HFFc6 (cell line): ENCODE measurements at places on chromosomes 6 and 20.

DNA sequence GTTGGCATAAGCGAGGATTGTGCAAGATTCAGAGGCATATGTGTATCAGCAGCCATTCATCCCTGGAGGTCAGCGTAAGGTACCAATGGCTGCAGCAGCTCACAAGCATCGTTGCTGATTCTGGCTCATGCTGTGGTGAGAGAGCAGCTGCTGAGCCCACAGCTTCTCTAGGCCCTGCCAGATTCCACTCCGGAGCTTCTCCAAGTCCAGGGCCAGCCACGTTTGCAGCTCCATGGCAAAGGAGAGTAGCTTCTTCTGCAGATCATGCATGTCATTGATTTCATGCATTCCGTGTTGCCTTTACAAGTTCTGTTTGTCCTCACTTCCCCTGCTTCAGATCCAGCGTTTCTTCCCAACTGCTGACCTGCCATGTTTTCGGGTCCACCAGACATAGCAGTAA, 474.8 kb upstream of the ID4 start:
- DNase-seq: no peak

DNA sequence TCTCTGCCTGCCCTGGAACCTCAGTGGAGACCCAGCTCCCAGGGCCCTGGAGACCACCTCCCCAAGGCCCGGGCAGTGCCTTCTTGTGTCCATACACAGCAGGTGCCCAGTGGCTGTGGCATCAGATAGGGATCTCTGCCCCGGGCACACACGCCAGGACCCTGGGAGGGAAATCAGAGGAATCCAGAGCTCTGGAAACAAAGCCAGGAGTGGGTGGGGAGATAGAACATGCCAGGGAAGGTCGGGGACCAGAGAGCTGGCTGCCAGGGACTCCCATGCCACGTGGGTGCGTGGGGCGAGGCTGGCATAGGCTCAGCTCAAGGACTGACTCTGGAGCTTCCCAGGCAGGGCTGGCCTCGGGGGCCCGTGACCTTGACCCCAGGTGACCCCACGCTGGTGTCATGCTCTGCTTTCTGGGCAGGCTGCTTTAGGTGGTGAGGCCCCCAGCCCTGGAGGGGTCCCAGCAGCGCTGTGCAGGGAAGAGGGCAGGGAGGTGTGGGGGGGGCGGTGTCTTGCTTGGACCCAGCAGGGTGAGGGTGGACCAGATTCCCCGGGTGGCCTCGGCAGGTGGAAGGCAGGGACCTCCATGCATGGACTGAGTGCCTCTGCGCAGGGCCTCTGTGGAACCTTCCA, 17.6 kb upstream of the GATA5 start:
- DNase-seq: no peak

- no peak for DNase-seq
These were observed 339.6 kb downstream of the TPBG start for GRCh38 chr6:82703230-82703629.

DNA sequence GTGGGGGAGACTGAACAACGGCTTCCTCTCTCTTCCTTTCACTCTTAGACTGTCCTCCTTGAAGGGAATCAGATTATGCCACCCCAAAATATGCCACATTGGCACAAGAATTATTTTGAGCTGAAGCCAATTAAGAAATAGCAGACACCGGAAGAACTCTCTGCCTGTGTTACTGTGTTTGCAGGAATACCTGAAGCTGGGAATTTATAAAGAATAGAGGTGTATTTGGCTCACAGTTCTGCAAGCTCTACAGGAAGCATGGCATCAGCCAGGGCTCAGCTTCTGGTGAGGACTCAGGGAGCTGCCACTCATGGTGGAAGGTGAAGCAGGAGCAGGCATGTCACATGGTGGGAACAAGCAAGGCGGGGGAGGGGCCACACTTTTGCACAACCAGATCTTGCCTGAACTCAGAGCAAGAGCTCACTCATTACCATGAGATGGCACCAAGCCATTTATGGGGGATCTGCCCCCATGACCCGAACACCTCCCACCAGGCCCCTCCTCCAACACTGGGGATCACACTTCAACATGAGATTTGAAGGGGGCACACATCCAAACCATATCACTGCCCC, 46.0 kb downstream of the PCNA start:
- no peak for DNase-seq

DNA sequence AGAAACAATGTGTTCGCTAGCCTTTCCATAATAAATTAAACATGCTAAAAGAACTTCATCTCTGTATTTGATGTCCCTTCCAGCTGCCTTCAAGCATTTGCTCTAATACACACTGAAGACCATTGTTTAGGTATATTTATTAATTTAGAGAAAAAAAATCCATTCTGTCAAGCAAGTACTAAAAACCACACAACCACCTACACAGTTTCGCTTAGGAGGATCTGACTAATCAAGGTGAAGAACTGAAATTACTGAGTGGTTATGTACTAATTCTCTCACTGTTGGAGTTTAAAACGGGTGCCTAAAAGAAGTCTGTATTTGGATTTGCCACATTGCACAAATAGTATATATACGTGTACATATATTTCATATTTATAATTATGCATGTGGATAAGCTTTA, 58.9 kb downstream of the GMDS start:
- DNase-seq: no peak
